ENCODE measurements at places on chromosomes 7 and 10.

GRCh38 chr7:48087349-48087748 is 1.7 kb upstream of the UPP1 start:
- no peak for DNase-seq

GRCh38 chr10:5813091-5813340 is 218 bp downstream of the GDI2 start:
- no peak for DNase-seq

DNA sequence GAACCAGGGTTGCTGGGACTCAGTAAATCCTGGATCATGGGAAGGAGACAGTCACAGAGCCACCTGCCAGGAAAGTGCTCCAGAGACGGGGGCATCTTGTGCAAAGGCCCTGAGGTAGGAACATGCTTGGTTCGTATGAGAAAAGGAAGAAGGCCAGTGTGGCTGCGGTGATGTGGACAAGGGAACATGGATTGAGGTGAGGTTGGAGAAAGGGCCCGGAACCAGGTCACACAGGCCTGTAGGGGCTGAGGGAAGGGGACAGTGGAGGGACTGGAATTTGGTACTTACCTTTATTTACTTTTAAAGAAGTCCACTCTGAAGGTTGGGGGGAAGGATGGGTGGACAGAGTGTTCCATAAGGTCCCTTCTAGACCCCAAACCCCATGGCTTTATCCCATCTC is 32.9 kb upstream of the CXCL12 start:
- no peak for DNase-seq

DNA sequence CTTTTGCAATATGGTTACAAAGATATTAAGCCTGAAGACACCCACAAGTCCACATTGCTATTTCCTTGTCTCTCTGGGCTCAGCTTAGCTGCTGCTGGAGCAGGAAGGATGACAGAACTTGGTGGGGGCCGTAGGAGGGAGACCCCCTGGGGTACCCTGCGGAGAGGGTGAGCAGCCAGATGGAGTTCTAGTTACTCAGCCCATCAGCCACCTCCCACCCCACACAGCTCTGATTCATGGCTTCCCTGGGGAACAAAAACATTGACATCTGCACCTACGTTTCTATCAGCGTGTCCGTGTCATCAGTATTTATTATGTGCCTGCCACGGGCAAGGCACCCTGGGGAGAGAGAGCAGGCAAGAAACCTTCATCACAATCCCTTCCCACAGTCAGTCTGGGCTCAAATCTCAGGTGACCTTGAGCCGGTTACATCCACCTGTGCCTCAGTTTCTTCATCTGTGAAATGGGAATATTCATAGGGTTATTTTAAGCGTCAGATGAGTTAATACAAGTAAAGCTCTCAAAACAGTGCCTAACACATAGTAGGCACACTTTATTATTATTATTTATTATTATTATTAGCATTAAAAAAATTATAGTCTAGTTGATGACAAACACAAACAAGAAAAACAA is 131.5 kb downstream of the C10orf105 start:
- DNase-seq, result no peak

- DNase-seq, result no peak
Observed at GRCh38 chr7:32251659-32252058, 181.5 kb upstream of the PDE1C start.

DNA sequence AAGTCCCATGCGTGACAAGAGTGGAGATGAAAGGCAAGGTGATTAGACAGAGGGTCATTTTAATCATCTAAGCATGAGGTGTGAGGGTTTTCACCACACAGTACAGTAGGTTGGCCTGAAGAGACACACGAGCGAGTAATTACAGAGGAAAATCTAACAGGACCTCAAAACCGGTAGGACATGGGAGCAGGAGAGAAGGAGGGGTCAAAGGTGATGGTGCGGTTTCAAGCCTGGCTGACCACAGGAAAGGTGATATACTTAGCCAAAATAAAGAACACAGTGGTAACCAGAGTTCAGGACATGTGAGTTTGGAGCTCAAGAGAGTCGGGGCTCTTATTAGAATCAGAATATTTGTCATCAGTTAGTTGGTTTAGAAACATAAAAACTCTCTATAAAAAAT is 20.0 kb downstream of the GLI3 start:
- no peak for DNase-seq

DNA sequence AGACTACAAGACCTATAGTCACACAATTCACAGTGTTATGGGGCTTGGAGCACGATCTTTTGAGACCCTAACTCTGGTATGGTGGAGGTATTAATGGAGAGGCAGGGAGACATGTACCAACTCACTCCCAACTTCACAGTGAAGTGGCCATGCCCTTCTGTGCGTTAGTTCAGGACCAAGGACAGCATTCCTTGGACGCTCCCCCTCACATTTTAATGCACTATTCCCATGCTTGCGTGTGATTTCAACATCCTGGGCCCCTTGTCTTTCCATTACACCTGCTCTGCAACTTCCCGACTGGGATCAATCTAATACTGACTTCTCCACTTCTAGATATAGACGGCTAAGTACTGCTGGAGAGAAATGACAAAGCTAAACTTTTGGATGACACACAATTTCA is 72.7 kb downstream of the PLCE1 start:
- no peak for DNase-seq

GRCh38 chr10:69655124-69655867 is 25.2 kb downstream of the FAM241B start:
- DNase-seq, result no peak

DNA sequence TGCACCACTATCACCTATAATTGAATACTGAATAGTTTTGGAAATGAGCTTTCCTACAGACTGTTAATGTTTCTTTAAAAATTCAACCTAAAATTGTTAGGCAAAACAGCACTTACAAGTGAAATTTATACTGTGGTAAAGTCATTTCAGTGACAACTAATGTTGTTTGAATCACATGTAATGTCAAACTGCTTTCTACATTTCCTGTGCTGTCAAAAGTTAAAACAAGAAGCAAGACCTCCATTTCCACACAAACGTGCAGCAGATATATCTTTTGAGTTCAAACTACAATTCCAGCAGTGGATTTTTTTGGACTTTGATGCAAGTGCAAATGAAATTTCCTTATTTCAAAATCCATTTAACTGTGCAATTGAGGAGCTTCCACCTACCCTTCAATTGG is 199.8 kb downstream of the RNLS start:
- DNase-seq, result no peak

- DNase-seq, result no peak
Observed at GRCh38 chr7:88842201-88842600, 46.7 kb upstream of the TEX47 start.

DNA sequence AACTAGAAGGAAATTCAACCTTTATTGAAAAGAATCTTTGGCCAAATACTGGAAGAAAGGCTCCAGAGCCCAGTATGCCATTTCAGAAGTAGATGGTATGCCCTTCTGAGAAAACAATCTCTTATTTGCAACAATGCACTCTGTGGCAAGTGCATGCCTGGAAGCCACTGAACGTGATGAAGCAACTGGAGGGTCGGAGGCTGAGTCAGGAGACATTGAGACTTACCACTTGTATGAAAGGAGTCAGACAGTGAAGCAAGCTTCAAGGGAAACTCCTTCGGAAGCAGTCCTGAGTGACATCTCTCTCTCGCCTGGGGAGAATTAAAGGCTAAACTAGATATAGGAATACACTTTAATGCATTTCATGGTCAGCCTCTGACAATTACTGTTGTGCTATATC is 353.7 kb downstream of the NRG3 start:
- no peak for DNase-seq

- DNase-seq, result no peak
Observed at GRCh38 chr10:30494558-30494957, 60.6 kb downstream of the MAP3K8 start.

DNA sequence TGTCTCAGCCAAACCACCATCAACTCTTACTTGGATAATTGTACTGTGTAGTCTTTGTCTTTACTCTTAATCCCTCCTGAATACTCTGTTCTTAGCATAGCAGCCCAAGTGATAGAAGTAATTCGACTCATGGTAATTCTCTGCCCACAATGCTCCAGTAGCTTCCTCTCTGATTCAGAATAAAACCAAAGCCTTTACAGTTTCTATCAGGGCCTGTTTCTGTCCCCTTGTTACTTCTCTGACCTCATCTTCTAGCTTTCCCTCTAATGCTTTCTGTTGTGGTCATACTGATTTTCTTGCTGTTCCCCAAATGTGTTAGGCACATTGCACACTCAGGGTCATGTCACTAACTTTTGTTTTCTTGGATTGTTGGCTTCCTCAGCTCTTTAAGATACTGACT is 8.0 kb downstream of the ZNF518A start:
- DNase-seq, result no peak

DNA sequence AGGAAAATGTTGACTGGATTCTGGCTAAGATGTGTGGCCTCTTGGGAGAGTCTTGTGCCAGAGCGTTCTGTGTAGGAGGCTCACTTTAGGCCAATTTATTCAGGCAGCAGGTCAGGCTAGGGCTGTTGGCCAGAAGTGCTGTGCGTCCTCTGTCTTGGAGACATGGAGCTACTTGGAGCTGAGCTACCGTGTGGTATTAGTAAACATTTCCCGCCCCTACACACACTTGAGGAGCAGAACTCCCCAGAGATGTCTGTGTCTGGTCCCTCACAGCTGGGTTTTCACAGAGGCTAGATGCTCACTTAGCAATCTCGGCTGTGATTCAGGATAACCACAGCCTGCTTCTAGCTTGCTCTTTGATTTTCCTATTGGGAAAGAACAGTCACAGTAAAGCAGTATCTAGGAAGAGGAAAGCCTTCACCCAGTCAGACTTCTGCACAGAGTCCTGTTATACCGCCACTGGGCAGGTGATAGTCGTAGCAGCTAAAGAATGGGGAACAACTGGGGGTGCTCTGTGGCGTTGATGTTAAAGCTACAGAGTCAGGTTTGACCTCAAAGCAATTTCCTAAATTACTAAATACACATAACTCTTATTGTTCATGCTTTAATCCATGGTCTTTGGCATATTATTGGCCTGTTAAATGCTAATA is 86.7 kb downstream of the MDFIC start:
- DNase-seq, result peak; percentile 52

- DNase-seq, result no peak
Observed at GRCh38 chr7:96361116-96361857, 39.4 kb upstream of the SLC25A13 start.

DNA sequence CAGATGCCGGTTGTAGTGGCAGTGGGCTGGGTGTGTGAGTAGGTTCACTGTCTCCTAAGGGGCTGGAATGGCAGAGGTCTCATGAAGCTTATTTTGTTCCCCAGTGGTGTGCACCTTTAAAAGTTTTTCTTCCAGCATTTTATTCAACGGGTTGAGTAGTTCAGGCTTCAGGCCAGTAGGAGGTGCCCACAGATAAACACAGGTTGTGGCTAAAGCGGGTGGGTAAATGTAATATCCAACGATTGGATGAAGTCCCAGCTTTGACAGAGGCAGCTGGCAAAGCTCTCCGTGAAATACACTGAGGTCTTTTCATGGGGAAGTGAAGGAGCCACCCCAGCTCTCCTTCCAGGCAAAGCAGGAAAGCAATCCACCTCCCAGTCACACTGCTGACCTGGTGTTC is 339.8 kb upstream of the LRRTM3 start:
- DNase-seq, result no peak

GRCh38 chr7:113109718-113110117 is 8.6 kb downstream of the SMIM30 start:
- DNase-seq, result no peak

GRCh38 chr10:50382576-50383023 is 131.3 kb upstream of the ASAH2 start:
- no peak for DNase-seq

GRCh38 chr10:79936625-79937615 is 12.0 kb downstream of the SFTPD start:
- DNase-seq, result no peak

DNA sequence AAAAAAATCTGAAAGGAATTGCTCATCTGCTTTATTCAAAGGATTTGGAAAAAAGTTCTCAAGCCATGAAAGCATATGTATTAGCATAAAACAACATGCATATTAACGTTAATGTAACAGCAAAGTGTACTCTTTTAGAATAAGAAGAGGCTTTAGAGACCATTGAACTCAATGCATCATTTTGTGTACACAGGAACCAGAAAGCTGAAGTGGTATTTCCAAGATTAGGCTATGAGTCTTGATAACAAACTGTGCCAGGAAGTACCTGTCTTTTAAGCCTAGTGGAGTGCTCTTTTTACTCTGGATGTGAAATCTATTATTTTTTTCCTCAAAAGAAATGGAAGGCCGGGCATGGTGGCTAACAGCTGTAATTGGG is 164.2 kb downstream of the THSD7A start:
- DNase-seq, result no peak

- DNase-seq, result no peak
Observed at GRCh38 chr10:101617824-101618568, 29.9 kb downstream of the DPCD start.

DNA sequence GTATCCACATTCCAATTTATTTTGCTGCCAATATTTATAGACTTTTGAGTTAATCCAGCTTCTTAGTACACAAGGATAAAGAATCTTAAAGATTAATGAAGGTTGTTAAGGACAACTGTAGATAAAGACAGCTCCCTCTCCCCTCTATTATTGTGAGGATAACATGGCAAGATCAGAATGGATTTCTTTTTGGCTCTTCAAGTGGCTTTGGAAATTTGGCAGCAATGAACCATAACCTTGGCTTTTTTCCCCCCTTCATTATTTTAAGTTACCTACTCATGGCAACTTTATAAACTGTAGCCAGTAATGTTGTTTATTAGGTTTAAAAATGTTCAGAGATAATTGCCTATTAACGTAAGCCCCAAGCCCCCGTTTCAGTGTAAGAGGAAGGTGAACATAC is 131.1 kb upstream of the SLC26A5 start:
- DNase-seq, result no peak

DNA sequence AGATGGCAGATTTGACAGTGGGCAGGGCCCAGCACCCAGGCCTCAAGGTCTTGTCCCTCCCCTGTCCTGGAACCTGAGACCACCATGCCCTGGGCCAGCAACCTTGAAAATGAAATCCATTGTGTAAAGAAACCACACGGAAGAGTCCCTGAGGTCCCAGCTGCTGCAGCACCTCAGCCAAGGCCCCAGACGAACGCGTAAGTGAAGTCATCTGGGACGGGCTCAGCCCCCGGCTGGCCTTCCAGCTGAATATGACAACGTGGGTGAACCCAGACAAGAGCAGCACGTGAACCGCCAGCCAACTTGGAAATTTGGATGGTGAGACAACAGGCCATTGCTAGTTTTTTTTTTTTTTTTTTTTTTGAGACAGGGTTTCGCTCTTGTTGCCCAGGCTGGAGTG is 70.3 kb downstream of the CYTH3 start:
- no peak for DNase-seq

DNA sequence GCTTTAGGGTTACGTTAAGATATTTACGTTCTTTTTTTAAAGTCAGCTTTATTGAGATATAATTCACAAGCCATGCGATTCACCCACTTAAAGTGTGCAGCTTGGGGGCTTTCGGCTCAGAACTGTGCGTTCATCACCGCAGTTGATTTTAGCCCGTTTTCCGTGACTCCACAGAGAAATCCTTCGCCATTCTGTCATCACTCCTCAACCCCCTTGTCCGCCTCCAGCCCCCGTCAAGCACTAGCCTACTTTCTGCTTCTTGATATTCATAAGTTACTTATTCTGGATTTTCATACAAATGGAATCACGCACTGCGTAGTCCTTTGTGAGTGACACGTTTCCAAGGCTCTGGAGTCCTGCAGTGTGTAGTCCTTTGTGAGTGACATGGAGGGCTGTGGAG is 20.4 kb downstream of the FAM20C start:
- DNase-seq, result no peak
